ENCODE measurements at places on chromosomes 11 and 22.

GRCh38 chr11:32478277-32478731 is 43.0 kb upstream of the WT1 start:
- DNase-seq, result no peak

GRCh38 chr11:97079244-97079643 is 689.4 kb downstream of the JRKL start:
- DNase-seq, result no peak

GRCh38 chr22:47929646-47930185 is 1167.3 kb downstream of the TBC1D22A start:
- DNase-seq, result no peak

GRCh38 chr11:26584818-26585217 is 12.8 kb upstream of the MUC15 start:
- DNase-seq, result no peak

- DNase-seq, result no peak
Observed at GRCh38 chr11:115458877-115459276, 45.3 kb downstream of the CADM1 start.

GRCh38 chr22:46121079-46121478 is 29.2 kb upstream of the PPARA start:
- DNase-seq, result no peak

- DNase-seq, result no peak
Observed at GRCh38 chr11:122864386-122865115, 18.0 kb upstream of the JHY start.

GRCh38 chr11:58958500-58958899 is 19.2 kb downstream of the GLYATL1 start:
- DNase-seq, result peak; percentile 58

DNA sequence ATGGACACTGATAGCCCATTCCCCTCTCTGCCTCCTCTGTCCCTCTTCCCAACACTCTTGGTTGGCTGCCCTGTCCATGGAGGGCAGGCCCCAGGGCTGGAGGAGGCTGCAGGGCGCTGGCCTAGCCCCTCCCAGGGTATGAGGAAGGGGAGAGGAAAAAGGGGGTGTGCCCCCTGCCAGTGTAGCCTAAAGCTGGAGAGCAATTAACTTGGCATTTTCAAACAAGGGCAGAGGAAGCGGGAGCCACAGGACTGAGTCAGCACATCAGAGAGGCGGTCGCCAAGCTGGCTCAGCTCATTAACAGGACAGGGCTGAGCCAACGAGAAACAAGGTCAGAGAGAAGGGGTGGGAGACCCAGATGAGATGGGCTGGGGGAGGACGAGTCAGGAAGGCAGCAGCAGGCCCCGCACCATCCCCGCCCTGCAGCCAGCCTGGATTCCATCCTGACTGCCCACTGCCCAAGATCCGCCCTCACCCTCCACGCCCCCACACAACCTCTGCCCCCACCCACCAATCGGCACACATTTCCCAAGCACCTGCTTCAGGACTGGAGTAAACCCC is 76.3 kb downstream of the BUD13 start:
- DNase-seq, result no peak

GRCh38 chr11:5608808-5609207 is 12.4 kb downstream of the TRIM6 start:
- no peak for DNase-seq

- no peak for DNase-seq
Observed at GRCh38 chr11:38460429-38460828, 1862.4 kb upstream of the RAG2 start.

- DNase-seq, result no peak
Observed at GRCh38 chr22:17343766-17344165, 25.5 kb upstream of the CECR2 start.

DNA sequence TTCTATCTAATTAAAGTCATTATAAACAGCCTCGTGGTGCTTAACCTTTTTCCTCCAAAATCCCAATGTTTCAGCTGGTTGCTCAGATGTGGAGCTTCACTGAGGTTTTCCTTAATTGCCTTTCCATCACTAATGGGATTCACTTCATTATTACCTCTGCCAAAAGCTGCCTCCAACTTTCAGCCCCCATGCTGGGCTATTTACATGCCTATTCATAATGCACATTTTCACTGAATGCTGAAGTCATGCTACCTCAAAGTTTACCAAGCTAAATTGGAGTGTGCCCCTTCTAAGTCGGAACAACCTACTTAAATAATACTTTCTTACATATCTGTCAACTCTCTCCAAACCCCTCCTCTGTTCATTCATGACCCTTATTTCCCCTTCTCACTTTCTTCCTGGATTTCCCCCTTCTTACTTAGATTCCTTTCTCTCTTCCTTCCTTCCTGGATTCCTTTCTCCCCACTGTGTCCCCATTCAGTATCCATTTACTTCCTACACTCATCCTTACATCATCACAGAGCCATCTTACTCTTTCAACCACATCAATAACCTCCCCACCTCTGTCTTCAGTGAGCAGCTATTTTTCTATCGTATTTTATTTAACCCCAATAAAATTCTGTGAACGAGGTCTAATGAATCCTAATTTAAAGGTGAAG is 887.3 kb upstream of the TENM4 start:
- DNase-seq, result no peak

GRCh38 chr11:122746050-122746478 is 90.5 kb downstream of the UBASH3B start:
- peak; percentile 84 for DNase-seq

DNA sequence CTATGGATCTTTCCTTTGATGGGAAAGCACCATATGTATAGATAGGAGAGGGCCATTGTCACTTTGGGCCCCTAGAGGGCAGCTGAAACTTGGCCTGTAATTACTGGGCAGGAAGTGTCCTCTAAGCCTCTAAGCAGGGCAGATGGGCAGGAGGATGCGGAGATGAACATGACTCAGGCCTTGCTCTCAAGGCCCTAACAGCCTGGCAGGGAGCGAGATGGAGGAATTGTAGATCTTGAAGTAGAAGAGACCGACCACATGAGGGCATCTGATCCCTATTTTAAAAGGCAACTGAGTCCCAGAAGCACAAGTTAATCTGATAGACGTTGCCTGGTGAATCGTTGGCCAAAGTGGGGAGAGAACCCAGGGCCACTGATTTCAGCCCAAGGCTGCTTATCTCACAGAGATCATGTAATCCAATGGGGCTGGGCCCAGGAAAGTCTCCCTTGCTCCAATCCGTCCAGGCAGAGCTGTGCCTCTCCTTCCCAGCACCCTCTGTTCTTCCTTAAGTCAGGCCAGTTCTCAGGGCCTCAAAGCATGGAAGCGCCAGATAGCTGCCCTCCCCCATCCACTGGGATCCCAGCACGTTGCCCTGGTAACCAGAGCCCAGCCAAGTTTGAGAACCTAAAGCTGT is 2.5 kb upstream of the SEPTIN3 start:
- DNase-seq, result peak; percentile 74

DNA sequence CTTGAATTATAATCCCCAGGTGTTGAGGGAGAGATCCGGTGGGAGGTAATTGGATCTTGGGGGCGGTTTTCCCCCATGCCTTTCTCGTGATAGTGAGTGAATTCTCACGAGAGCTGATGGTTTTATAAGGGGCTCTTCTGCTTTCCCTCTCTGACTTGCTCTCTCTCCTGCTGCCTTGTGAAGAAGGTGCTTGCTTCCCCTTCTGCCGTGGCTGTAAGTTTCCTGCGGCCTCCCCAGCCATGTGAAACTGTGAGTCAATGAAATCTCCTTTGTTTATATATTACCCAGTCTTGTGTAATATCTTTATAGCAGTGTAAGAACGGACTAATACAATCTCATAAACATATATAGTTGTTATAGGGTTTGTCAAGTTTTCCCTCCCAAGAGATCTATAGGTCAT is 32.8 kb downstream of the KCNE3 start:
- DNase-seq, result no peak

DNA sequence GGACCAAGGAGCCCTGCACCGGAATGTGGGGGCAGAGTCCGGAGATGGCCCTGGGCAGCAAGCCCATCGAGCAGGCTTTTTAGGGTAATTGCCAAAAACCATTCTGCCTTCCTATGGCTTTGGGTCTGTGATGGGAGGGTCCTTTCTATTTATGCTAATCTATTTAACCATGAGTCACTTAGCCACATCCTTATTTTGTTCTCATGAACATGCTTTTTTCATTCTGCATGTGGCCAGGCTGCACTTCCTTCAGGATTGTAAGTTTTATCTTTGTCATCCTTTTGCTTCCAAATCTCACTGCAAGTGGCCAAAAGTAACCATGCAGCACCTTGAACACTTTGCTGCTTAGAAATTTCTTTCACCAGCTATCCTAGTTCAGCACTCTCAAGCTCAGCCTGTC is 88.3 kb downstream of the EFCAB6 start:
- DNase-seq, result no peak

DNA sequence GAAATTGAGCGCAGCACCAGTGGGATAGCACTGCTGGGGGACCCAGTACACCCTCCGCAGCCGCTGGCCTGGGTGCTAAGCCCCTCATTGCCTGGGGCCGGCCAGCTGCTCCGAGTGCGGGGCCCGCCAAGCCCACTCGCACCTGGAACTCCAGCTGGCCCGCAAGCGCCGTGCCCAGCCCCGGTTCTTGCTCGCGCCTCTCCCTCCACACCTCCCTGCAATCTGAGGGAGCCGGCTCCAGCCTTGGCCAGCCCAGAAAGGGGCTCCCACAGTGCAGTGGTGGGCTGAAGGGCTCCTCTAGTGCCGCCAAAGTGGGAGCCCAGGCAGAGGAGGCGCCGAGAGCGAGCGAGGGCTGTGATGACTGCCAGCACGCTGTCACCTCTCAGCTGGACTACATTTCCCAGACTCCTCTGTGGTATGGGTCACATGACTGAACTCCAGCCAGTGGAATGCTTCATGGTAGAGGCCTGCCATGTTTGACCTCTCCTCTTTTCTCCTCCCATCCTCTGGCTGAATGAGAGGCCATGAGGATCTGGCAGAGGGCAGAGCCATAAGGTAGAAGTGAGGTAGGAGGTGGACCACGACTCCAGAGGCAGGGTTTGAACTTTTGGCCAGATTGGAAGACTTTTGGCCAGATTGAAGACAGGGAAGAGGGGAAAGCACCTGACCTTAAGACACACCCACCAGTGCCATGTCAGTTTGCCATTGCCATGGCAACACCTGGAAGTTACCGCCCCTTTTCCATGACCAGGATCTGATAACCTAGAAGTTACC is 6.2 kb downstream of the MRGPRD start:
- DNase-seq, result peak; percentile 67

DNA sequence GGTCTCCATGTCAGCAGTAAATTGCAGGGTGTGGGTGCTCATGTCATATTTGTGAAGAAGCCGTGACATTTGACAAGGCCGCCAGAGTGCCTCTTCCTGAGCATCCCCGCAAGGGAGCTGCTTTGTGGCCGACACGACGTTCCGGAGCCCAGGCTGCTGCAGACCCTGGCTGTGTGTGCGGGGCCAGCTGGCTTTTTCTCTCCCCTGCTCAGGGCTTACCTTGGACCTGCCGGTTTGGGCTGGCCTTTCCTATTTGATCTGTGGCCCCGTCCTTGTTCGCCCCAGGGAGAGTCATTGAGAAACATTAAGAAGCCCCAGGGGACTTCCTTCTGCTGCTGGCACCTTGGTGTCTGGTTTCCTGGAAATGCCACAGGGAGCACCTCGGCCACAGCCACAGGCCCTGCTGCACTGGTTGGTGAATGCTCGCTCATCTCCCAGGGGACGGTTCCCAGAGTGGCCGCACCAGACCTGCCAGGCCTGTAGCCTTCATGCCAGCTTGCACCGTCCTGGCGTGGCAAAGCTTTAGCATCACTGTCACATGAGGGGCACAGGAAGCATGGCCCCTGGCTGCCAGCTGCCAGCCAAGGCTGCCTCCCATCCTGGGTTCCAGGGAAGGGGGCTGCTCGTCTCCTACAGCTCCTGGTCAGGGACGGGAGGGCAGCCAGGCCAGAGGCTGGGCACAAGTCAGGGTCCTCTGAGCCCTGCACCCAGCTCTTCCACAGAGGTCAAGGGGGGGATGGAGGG is 5.4 kb downstream of the GRK2 start:
- no peak for DNase-seq

DNA sequence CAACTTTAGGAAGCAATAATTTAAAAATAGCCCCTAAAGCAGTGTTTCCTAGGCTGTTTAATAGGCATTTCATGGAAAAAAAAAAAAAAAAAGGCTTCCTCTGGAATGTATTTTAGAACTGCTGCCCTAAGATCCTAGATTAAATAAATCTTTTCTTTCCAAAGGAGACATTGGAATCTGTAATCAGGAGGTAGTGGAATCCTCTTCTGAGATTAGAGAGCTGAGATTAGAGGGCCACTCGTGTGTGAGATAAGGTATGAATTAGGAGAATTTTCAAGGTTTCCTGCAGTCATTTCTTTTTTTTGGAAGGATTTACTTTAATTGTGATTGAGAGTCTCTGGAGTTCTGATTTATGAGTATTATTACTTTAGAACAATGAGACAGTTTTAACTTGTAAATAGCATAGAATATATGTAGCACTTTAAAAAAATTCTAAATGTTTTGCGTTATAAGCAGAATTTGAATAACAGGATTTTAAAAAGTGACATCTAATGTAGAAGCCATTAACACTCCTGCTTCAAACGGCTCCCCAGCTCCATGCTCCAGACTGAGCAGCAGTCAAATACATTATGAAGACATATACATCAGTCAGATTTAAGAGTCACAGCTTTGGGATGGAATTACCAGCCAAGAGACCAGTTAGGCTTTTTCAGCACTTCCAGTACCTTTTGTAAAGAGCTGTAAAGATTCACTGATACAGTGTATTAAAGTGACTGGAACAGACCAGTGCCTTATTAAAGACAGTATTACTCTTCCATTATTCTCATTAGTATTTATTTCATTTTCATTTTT is 5.0 kb downstream of the EED start:
- DNase-seq, result no peak
